ENCODE measurements at places on chromosomes 4 and X.
A peak's percentile ranks its signal among the peaks of the same experiment; 100 is the strongest.

- DNase-seq = no peak
Observed at GRCh38 chr4:142600952-142601351, 245.1 kb downstream of the INPP4B start.

- DNase-seq = peak; percentile 30
Observed at GRCh38 chrX:136768469-136769084, 12.2 kb downstream of the ARHGEF6 start.

DNA sequence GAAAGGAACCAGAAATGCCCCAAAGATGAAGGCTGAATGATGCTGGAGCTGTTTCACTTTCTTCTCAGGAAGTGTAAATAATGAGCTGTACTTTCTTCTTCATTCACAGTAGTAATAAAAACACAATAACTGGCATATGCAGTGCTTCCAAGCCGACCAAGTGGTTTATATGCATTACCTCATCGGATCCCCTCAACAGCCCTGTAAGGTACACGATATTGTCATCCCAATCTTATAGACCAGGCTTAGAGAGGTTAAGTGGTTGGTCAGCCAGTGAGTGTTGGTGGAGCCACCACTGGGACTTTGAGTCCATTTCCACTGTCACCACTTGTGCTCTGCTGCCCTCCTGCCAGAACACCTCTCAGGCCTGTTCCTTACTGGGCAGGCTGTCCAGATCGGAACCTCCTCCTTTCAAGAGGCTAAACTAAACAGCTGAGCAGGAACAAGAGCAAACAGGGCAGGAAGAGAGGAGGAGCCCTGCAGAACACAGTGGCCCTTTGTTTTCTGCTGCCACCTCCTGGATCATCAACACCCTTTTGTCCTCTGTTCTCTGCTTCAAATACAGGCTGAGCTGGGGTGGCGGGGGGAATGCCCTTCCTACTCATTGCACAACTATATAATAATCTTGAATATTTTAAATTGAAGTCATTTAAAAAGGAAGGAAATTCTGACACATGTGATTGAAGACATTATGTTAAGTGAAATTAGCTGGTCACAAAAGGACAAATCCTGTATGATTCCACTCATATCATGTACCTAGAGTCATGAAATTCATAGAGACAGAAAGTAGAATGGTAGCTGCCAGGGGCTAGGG lies 112.5 kb upstream of the ATP6AP2 start:
- no peak for DNase-seq

DNA sequence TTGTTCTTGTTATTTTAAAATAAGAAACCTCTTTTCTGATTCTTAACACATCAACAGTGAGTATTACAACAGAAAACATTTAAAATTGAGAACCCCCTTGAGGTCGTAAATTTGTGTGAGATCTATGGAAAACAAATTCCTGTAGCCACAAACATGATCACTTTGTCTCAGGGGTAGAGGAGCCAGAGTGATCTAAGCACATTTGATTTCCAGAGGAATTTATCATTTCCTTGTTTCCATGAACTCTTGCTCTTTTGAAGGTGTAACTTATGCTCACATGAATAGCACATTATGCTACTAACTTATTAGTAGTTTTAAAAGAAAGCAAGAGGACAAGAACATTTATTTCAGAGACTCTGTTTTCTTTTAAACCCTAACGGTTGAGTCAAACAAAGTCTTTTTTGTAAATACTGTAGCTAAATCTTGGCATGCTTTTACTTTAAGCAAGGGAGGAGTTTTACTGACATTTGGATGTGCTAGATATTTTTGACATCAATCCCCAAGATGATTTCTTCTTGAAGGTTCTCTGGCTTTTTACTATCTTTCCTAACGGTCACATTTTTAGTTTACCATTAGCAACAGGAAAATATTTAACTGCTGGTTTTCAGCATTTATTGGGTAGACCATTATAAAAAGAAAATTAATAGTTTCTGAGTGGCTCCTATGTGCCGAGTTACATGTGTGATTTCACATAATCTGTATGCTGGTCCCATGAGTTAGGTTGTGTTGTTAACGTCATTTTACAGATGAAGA lies 27.9 kb upstream of the ZCCHC12 start:
- DNase-seq = no peak

- no peak for DNase-seq
Observed at GRCh38 chr4:74997948-74998729, 65.2 kb downstream of the PARM1 start.

DNA sequence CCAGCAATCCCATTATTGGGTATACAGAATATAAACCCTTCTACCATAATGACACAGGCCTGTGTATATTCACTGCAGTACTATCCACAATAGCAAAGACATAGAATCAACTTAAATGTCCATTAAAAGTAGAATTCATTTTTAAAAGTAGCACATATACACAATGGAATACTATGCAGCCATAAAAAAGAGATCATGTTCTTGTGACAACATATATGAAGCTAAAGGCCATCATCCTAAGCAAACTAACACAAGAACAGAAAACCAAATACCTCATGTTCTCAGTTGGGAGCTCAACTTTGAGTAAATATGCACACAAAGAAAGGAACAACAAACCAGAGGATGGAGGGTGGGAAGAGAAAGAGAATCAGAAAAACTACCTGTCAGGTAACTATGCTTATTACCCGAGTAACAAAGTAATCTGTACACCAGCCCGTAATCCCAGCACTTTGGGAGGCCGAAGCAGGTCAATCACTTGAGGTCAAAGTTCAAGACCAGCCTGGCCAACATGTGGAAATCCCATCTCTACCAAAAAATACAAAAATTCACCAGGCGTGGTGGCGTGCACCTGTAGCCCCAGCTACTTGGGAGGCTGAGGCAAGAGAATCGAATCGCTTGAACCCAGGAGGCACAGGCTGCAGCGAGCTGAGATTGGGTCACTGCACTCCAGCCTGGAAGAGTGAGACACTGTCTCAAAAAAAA lies 22.8 kb downstream of the DHX15 start:
- DNase-seq = no peak

- DNase-seq = no peak
Observed at GRCh38 chr4:180557348-180557747, 1685.9 kb upstream of the TENM3 start.

DNA sequence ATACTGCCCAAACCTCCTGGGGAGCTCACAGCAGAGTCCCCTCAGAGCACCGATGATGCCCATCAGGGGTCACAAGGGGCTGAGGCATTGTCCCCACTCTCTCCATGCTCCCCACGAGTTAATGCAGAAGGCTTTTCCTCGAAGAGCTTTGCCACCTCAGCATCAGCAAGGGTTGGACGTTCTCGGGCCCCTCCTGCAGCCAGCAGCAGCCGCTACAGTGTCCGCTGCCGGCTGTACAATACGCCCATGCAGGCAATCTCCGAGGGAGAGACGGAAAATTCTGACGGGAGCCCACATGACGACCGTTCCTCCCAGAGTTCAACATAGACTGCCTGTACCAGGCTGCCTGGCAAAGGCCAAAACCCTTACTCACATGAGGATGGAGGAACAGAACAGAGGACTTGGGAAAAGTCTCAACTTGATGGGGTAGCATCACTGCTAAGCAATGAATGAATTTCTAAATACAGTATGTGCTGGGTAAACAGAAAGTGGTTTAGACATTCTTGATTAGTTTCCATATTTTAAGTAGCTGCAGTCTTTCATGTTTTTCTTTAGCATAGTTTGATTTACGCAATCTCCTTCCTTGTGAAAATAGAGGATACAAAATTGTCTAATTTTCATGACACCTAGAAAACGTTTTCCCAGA lies 5.0 kb upstream of the SCML1 start:
- DNase-seq = peak; percentile 7

GRCh38 chr4:117489107-117489506 lies 403.7 kb upstream of the TRAM1L1 start:
- DNase-seq = no peak

Data from AG04450 (cell line).